HEK293T (cell line): ENCODE measurements at places on chromosomes 2 and 18.

DNA sequence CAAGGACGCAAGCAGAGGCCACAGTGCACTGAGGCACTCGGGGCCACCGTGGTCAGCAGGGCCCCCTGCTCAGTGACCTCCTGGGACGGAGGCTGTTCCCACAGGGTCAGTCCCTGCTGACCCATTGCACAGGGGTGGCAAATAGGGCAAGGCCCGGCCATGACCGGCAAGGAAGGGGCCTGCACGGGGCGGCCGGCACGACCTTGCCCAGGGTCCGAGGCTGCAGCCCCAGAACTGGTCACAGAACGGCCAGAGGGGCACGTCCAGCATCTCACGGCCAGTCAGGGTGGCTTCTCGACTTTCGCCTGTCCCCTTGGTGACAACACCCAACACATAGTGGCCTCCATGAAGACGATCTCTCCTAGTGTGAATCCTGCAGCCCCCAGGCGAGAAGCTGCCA is 27.6 kb upstream of the OTOS start:
- no peak for DNase-seq

DNA sequence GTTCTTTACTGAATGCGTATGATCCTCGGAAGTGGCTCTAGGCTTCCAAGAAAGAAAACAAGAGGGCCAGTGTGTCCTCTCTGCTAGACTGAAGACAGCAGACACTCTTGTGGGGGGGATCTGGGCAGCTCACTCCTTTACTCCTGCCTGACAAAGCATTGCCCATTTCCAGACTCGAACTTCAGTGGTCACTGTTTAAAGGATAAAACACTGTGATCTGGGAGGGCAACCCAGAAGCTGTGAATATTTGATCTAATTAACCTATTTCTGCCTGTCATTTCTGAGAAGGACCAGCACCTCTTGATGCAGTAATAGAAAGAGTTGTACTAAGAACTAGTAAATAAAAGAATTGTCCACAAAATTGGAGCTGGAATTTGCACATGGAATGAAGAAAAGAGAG is 24.5 kb upstream of the CCDC68 start:
- DNase-seq = no peak

- DNase-seq = no peak
These were observed 57.8 kb upstream of the CTAGE1 start for GRCh38 chr18:22475426-22476100.

DNA sequence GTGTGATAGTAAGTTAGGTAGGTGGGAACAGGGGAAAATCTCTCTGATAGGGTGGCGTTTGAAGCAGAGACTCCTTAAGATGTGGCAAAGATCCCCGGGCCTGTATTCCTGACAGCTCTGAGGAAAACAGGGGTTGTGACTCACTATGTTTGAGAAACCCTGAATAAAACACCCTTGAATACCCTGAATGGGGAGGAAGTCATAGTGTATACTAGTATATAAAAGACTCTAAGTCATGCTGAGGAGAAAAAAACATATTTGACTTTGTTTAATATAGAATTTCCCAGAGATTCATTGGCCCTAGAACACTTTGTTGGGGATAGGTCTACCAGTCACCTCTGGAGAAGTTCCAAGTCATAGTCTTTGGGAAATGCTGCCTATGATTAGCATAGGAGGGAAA is 590.9 kb downstream of the IRS1 start:
- no peak for DNase-seq

GRCh38 chr2:43754180-43754579 is 19.7 kb upstream of the DYNC2LI1 start:
- DNase-seq = no peak

- DNase-seq = no peak
These were observed 123.5 kb downstream of the INHBB start for GRCh38 chr2:120469426-120469825.

DNA sequence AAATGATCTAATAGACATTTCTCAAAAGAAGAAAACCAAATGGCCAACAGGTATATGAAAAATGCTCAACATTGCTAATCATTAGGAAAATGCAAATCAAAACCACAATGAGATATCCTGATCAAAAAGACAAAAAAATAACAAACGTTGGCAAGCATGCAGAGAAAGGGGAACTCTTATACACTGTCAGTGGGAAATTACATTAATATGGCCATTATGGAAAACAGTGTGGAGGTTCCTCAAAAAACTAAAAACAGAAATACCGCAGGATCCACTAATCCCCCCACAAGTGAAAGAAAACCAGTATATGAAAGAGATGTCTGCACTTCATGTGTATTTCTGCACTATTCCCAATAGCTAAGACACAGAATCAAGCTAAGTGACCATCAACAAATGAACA is 57.7 kb upstream of the CTIF start:
- no peak for DNase-seq

DNA sequence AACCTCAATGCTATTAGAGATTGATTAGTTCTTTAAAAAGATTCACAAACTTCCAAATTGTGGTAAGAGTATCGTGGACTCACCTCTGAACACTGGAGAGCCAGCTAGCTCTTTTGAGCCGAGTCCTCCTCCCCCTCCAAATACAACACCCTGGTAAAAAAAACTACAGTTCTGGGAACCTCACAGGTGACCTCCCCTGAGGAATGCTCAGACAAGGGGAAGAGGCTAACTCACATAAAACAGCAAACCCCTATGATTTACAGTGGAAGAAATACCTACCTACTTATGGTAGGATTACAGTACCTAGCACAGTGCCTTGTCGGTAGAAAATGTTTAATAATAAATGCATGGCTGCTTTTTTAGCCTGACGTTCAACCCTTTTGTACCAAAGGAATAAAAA is 8.4 kb downstream of the ZNF24 start:
- no peak for DNase-seq

- no peak for DNase-seq
These were observed 2.3 kb downstream of the PPM1B start for GRCh38 chr2:44171018-44171417.

GRCh38 chr18:63322206-63322605 is 2.6 kb upstream of the BCL2 start:
- no peak for DNase-seq

DNA sequence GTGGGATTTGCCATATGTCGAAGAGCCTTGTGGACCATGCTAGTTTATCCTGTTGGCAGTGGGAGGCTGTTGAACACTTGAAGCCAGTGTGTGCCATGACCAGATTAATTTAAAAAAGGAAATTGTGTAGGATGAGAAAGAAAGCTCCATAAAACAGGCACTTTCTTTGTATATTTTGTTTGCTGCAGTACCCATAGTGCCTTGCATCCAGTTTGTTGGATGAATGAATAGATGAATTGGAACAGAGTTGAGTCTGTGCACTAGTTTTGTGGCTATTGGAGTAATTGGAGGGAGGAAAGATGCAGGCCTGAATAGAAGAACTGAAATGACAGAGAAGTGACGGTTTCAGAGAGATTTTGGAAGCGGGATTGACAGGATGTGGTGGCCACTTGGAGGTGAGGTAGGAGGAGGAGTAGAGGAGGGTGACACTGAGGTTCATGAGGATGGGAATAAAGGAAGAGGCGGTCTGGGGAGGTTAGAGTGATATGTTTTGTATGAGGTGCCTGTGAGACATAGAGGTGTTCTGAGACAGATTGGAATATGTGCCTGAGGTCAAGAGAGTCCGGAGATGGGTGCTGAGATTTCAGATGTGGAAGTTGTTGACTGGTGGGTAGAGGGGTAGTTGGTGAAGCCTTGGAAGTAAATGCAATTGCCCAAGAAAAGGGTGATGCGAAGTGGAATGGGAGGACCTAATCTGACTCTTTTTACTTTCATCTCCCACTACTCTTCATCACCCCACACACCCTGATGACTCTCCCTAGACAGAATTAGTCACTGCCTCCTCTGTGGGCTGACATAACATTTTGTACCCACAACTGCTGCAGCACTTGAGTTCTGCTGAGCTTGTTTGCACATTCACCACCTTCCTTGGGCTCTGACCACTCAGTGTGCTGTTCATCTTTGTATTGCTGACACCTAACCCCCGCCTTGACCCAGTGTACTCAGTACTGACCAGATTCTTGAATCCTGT is 5.1 kb downstream of the DGUOK start:
- no peak for DNase-seq

DNA sequence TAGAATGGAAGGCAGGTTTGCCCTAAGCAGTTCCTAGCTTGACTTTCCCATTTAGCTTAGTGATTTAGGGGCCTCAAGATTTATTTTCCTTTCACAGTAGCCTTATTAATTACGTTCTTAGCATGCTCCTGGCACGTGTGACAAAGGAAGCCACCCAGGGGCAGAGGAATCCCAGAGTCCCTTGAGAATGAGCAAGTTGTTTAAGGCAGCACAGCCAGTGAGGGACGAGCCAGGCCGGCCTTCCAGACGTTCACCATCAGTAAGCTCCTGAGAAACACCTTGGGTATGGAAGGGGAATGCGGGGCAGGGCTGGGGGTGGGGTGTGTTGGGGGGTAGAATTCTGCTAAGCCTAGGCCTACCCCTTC is 76.3 kb downstream of the SOWAHC start:
- no peak for DNase-seq

DNA sequence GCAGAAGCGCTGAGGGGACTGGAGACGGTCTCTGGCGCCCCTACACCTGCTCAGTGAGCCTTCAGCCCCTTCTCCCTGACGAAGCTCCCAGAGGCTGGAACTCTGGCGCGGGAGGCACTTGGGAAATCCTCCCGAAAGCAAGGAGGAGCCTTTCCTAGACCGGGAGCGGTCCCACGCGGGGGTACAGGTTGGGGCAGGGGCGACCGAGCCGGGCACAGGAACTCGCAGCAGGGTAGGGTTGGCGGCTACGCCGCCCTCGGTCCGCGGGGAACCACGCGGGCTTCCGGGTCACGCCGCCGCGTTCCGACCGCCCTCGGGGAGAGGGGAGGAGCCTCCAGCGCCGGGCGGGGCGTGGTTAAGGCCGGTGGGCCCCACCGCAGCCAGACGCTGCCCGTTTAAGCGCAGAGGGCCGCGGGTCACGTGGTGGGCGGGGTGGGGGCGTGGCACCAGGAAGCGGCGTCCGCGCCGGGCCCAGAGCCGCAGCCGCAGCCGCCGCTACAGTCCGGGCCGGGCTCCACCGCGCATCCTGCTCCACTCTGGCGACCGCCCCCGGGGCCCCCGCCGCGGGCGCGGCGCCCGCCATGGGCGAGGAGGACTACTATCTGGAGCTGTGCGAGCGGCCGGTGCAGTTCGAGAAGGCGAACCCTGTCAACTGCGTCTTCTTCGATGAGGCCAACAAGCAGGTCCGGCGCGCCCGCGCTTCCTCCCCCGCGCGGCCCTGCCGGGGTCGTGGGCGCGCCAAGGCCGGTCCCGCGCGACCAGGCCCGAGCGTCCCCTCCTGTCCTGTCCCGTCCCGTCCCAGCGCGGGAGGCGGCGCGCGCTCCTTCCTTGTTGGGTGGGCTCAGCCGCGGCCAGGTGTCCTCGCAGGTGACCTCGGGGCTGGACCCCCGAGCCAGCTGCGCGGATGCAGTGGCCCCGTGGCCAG is at the start of gene RMC1:
Gene RMC1, plus strand, starts transcription at position 474 of the 925 bp plus-strand sequence. Its CDS starts 108 bp downstream, at position 582.
- peak; percentile 99 for DNase-seq
